ENCODE measurements at places on chromosomes 7 and 10. TPM values are rescaled to one million over a fixed set of nuclear protein-coding genes. Genes with fewer than 3 reads are reported as not detected.

- no peaks in the 10 kb centered on the region for H3K27me3 ChIP-seq
- DNase-seq, result no peak
- H3K27ac ChIP-seq, result no peak overlapping the region
- peaks cover 2% of the 10 kb centered on the region for H3K4me1 ChIP-seq
These were observed 92.3 kb downstream of the MAGI2 start for GRCh38 chr7:79361214-79361613.

- H3K36me3 ChIP-seq, result no peaks in the 10 kb centered on the region
- no peak for DNase-seq
- no peaks in the 10 kb centered on the region for H3K4me1 ChIP-seq
- H3K4me3 ChIP-seq, result no peak overlapping the region
- no peak overlapping the region for H3K27ac ChIP-seq
- no peaks in the 10 kb centered on the region for H3K27me3 ChIP-seq
These were observed 502.9 kb upstream of the ZMIZ1 start for GRCh38 chr10:78565841-78566240.

DNA sequence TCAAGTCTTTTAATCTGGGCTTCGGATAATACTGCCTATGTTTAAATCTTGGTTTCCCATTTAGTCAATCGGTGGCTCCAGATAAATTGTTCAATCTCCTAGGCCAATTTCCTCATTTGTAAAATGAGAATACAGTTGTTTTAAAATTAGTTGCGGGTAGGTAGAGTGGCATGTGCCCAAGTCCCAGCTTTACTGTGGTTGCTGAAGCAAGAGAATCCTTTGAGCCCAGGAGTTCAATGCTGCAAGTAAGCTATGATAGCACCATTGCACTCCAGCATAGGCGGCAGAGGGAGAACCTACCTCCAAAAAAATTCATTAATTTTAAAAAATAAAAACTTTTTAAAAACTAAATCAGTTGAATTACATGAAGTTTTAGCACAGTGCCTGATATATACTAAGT lies 7.3 kb downstream of the RNF216 start:
- H3K4me3 ChIP-seq, result no peak overlapping the region
- H3K4me1 ChIP-seq, result no peaks in the 10 kb centered on the region
- H3K36me3 ChIP-seq, result no peaks in the 10 kb centered on the region

DNA sequence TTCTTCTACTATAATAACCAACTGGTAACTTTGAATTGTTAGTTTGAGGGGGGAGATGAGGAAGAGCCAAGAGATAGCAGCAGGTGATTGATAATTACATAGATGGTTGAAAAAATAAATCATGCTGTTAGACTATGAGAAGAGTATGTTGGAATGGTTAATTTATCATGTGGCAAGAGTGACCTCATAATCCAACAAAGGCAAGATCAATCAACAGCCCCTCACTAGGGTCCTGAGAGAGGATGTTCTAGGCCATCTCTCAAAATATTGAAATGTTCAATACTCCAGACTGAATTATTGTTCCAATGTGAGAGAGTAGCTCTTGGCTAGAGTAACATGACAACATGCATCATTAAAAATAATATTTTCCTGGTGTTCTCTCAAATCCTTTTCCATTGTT lies 67.9 kb downstream of the ADD3 start:
- no peak overlapping the region for H3K4me3 ChIP-seq
- no peaks in the 10 kb centered on the region for H3K27me3 ChIP-seq
- peaks cover 12% of the 10 kb centered on the region for H3K4me1 ChIP-seq
- H3K36me3 ChIP-seq, result no peaks in the 10 kb centered on the region
- no peak overlapping the region for H3K27ac ChIP-seq
- DNase-seq, result no peak

- H3K4me3 ChIP-seq, result no peak overlapping the region
- no peaks in the 10 kb centered on the region for H3K36me3 ChIP-seq
- no peaks in the 10 kb centered on the region for H3K27me3 ChIP-seq
- peaks cover 6% of the 10 kb centered on the region for H3K4me1 ChIP-seq
These were observed 81.5 kb downstream of the SRPK2 start for GRCh38 chr7:105307163-105307672.

GRCh38 chr10:126015413-126015812 lies 119.0 kb downstream of the FANK1 start:
- no peaks in the 10 kb centered on the region for H3K4me1 ChIP-seq
- H3K27me3 ChIP-seq, result no peaks in the 10 kb centered on the region
- H3K36me3 ChIP-seq, result no peaks in the 10 kb centered on the region
- no peak for DNase-seq

DNA sequence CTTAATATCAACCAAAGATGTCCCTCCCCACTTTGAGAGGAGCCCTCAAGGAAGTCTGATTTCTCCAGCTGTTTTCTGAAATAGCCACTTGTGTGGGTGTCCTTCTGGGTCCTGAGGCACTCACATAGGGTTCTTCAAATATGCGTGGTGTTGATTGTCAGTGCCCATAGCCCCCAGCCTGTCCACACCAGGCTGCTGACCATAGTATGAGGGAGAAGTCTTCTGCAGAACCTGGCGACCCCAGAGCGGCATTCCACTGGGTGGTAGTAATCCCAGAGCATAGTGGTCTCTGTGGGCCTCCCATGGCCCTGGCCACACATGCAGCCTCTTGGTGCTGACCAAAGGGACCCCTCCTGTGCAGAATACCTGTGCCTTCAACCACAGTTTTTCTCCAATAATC lies 82.7 kb upstream of the MACROH2A2 start:
- no peaks in the 10 kb centered on the region for H3K27me3 ChIP-seq
- no peak overlapping the region for H3K27ac ChIP-seq
- DNase-seq, result no peak
- no peak overlapping the region for H3K4me3 ChIP-seq
- H3K36me3 ChIP-seq, result no peaks in the 10 kb centered on the region

DNA sequence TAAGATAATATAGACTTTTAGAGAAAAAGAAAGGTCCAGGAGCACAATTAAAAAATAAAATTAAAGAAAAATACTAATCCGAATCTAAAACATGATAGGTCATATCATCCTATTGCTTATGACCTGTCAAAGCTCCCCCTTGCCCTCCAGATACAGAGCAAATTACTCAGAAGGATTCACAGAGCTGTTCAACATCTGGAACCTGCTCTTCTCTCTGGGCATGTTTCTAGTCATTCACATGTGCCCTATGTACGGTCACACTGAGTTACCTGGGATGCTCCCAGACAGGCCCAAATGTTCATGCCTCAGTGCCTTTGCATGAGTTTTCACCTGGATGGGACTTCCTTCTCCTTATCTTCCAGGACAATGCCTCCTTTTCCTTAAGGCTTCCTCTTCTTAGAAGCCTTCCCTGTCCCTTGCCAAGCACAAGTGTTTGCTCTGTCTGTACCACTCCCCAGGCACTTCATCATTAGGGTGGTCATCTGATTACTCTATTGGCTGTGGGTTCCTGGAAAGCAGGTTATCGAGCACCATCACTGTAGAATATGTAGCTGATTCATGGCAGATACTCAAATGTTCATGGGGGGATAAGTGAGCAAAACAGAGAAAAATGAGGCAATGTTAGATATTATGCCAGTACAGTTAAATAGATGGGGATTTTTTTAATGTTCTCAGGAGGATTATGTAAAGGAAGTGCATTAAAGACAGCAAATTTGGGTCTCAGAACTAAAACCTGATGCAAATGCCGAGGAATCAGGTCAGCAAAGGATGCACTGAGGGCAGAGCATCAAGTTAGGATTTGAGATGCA lies 12.0 kb upstream of the AOAH start:
- H3K36me3 ChIP-seq, result no peaks in the 10 kb centered on the region
- no peaks in the 10 kb centered on the region for H3K27me3 ChIP-seq
- no peak overlapping the region for H3K4me3 ChIP-seq
- DNase-seq, result no peak
- H3K4me1 ChIP-seq, result no peaks in the 10 kb centered on the region

GRCh38 chr7:18495412-18496340 lies at the start of gene HDAC9:
Gene HDAC9, plus strand, starts transcription at chr7:18495749. Its CDS starts 554 bp downstream, at chr7:18496303.
- H3K27me3 ChIP-seq, result peaks cover 2% of the 10 kb centered on the region
- no peaks in the 10 kb centered on the region for H3K36me3 ChIP-seq
- H3K4me3 ChIP-seq, result peak within 1 kb of the TSS; percentile 9
- peaks cover 4% of the 10 kb centered on the region for H3K4me1 ChIP-seq

GRCh38 chr7:127504715-127505114 lies 80.7 kb downstream of the GCC1 start:
- H3K27ac ChIP-seq, result no peak overlapping the region
- H3K4me1 ChIP-seq, result no peaks in the 10 kb centered on the region
- peak; percentile 39 for DNase-seq
- no peak overlapping the region for H3K4me3 ChIP-seq
- H3K36me3 ChIP-seq, result no peaks in the 10 kb centered on the region

Gene NUTM2E
- total RNA-seq, result not detected

Gene SPDYE2
- total RNA-seq, result 0.08 TPM
